ENCODE measurements at places on chromosomes 3 and 15.

DNA sequence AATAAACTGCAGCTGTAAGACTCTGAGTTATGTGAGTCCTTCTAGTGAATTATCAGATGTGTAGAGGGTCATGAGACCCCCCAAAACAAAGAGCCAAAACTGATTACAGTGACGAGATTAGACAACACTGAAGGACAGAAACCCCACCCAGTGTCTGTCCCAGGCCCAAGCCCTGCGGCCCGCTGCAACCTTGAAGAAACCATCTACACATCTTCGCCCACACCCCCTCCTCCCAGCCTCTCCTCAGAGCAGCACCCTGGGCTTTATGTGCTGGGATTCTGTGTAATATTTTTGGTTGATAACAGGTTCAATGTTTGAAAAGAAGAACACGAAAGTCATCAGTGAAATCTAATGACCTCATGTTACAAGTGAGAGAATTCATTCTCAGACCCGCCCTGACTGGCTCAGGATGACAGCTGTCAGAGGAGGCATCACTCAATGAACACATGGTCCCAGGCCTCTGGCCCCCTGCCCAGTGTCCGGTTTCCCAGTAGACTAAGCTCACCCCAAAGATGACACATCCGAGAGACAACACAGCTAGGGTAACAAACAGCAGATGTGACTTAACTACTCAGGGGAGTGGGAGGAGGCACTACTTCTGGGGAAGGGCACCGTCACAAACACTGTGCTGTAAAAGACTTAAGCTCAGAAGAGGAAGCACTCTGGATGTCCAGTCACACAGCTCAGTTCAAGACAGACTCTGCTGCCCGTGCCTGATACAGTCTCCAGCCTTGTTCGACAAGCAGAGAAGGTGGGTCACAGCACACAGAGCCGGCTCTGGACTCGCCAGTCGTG lies 48.9 kb downstream of the NIPA2 start:
- DNase-seq = peak; percentile 36

GRCh38 chr3:111787556-111788463 lies 71.3 kb upstream of the PHLDB2 start:
- no peak for DNase-seq

DNA sequence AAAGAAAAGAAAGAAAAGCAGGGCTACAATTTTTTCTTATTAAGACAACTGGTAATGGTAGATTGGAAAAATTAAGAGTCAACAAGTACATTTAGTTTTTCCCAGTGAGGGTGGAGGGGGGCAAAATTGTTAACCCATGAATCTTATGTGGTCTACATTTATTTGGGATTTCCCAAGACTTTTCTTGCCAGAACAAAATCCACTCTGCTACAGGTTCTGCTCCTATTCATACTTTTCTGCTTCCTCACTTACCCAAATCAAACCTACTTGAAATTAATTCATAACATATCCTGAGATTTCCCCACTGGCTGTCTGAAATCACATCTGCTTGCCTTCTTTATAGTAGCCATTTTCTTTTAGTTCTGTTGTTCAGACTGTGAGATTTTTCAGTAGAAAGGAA lies 41.1 kb downstream of the VGLL3 start:
- DNase-seq = no peak

DNA sequence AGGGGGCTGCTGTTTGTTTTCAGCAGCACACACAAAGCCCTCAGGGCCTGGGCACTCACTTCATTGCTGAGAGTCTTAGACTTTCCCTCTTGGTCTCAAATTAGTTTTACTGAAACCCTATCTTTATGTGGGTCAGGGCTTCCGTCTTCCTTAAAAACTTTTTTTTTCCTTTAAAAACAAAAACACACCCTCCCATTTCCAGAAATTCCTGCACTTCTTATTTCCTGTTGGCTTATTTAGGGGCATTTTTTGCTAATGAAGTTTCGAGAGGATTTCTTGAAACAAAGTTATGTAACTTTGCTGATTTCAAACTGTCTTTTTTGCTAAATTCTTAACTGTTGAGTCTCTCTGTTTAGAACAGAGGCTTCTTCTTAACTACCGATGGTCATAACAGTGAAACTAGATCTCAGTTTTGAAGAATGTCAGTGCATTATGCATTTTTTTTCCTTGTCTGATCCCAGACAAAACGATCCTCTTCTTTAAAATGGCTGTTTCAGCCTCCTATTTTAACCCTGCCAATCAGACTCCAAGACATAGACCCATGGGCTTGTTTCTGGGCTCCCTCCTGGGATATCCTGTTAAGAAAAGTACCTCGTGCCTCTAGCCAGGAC lies 23.3 kb downstream of the ANAPC13 start:
- DNase-seq = peak; percentile 61

DNA sequence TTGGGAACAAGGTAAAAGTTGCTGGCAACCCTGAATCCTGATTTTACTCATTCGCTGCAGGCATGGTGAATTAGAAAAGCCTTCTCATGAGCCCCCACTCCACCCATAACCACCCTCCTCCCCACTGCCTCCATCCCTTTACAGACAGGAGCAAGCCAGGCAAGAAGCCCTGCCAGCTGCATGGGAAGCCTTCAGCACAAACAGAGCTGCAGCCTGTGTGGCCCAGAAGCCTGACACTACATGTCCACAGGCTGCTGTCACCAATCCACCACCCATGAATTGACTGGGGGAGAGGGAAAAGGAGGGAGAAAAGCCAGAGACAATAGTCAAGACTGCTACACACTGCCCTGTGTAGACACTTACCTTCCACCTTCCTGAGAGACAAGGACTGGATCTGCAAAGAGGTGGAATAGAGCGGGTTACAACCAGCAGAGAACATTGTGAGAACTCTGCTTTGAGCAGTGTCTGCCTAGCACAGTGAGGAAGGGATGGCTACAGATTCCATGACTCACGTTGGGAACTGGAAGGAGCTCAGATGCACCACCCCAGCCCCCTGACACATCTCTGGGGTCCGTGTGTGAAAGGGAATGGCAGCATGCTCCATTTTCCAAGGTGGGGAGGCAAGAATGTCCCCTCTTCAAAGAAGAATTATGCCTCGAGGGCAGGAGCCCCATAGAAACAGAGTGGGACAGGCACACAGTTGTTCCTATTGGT lies 33.9 kb downstream of the DZIP1L start:
- DNase-seq = no peak

DNA sequence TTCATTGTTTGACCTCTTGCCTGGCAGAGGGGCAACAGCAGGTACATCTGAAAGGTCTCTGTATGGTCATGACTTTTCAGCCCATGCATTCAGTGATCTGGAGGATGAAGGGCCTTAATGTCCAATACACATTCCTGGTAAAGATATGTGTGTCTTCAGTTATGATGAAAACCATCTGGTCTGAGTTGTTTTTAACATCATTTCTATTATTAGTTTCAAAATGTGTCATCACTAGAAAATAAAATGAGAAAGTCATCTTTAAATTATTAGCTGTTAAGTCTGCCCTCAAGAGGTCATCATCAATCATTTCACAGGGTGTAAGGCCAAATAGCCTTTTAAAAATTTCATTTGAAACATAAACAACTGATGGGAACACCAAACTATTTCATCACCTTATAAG lies 92.1 kb upstream of the PLSCR4 start:
- no peak for DNase-seq

DNA sequence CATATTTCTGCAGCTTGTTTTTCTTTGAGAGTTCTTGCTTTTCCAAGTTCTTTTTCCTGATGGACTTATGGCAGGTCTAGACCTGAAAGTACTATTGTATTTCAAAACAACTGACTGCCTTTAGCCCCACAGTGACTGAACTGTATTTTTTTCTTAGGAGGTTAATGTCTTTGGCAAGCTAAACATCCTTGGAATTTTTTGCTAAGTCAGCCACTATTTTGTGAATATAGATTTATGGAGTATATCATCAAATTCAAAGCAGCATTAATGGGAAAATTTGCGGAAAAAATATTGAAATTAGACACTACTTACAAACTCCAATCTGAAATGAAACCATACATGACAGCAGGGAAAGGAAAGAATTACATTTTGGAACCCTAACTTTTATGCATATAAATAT lies 8.6 kb downstream of the PIK3CA start:
- DNase-seq = no peak
